ENCODE measurements at places on chromosomes 5 and 9.

GRCh38 chr5:180602481-180603075 lies 11.3 kb upstream of the SCGB3A1 start:
- DNase-seq, result no peak

DNA sequence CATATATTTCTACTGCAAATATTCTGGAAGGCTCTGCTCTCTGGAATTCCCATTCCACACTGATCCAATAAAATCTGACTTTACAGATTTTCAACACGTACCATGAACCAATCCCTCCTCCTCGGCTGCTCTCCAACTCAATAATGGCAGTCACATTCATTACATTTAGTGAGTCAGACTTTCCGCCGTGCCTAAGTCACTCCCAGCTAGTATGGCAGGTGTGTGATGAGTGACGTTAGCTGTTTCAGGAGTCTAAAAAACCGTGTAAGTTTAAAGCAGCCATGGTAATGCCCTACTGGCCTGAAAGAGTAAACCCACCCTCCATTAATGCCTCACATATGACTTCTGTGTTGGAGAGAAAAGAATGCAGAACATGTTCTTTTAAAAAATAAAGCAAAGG lies 3.3 kb downstream of the FBN2 start:
- DNase-seq, result no peak

DNA sequence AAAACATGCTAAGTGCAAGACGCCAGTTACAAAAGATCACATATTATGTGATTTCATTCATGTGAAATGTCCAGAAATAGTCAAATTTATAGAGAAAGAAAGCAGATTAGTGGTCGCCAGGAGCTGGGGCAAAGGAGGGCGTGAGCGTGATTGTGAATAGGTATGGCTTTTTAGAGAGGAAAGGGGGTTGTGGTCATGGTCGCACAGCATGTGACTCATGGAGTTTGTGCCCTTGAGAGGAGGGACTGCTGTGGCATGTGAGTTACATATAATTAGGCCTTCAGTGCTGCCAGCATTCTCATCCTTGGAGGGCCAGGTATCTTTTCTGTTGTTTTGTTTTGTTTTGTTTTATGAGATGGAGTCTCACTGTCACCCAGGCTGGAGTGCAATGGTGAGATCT lies 21.2 kb upstream of the MARCHF6 start:
- no peak for DNase-seq

- no peak for DNase-seq
These were observed 240.3 kb downstream of the ARRDC3 start for GRCh38 chr5:91142819-91143218.

GRCh38 chr5:134555890-134556311 lies 30.4 kb downstream of the JADE2 start:
- peak; percentile 84 for DNase-seq

DNA sequence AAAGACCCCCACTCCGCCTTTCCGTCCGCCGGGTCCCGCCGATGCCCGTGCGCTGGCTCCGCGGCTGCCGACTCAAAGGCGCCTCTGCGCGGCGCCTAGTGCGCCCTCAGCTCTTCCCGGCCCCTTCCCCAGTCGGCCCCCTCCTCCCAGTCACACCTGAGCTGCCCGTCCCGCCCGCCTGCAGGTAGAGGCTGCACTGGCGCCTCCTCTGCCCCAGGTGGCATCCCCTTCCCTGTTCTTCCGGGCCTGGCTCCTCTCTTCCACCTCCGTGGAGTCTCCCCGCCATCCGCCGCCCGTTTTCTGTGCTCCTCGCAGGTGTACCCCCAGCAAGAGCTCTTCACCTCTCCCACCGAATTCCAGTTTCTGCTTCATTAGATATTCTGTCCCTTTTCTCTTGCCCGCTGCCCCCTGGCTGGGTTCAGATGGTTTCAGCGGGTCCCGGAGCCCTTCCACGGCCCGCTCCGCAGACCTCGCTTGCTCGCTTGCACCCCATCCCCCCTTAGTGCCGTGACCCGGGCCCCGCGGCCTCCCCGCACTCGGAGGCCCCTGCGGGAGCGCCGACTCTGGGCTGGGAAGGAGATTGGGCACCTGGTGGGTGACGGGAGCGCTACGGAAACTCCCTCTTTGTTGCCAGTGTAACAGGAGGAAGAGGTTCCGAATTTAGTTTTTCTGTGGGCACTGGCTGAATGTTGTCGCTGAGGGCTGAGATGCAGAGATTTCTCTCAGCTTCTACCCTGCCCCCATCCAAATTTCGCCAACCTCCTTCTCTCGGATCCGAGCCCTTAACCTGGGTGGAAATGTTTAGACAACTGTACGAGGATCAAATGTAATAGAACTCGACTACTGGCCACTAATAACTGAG lies 809 bp downstream of the SLC44A1 start:
- DNase-seq, result peak; percentile 48

GRCh38 chr5:139188558-139189270 lies 9.5 kb downstream of the SIL1 start:
- no peak for DNase-seq

GRCh38 chr9:78533500-78533899 lies 236.6 kb downstream of the PSAT1 start:
- no peak for DNase-seq

DNA sequence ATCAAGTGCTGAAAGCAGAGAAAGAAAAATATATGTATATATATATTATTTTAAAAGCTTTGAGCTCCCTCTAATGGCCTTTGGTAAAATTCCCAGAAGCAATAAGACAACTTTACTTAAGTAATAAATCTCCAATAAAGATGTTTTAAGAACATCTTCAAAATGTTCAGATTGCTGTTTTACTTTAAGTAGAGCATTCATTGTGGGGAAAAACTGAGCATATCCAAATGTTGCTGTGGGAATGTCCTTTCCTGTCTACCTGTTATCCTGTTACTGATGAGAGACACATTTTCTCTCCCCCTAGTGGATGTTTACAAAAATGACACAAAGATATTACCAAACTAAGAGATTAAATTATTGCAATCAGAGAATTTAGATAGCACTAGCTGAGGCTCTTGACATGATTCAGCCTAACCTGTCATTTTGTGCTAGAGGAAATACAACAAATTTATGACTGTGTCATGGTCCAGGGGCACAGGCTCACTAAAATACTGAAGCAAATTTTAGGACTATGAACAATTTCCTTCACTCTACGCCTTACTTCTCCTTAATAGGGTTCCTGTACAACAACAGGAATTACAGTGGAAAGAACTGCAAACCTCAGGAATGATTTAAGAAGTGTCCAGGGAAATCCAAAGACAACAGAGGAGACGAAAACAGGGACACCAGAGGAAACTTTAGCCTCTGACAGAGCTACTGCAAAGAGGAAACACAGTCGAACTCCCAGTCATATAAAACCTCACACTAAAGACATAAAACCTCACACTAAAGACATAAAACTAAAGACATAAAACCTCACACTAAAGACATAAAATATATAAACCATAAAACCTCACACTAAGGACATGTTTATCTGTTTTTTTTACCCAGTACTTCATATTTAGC lies 24.3 kb upstream of the PRRC1 start:
- no peak for DNase-seq

DNA sequence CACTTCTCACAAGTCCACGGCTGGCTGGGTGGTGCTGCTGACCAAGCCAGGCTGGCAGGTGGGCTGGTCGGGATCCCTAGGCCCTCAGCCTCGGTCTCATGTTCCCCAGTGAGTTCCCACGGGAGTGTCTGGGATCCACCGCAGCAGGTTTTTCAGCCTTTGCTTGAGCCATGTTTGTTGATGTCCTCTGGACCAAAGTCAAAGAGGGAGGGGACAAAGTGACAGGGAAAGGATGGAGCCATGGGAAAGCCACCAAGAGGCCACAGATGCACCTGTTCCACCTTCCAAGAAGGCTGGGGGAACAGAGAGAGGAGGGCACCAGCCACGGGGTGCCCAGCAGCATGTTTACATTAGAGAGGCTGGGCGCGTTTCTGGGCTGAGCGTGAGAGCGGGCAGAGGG lies 2.8 kb upstream of the UBAC1 start:
- DNase-seq, result no peak

GRCh38 chr5:170738840-170739239 lies 44.7 kb upstream of the GABRP start:
- no peak for DNase-seq

DNA sequence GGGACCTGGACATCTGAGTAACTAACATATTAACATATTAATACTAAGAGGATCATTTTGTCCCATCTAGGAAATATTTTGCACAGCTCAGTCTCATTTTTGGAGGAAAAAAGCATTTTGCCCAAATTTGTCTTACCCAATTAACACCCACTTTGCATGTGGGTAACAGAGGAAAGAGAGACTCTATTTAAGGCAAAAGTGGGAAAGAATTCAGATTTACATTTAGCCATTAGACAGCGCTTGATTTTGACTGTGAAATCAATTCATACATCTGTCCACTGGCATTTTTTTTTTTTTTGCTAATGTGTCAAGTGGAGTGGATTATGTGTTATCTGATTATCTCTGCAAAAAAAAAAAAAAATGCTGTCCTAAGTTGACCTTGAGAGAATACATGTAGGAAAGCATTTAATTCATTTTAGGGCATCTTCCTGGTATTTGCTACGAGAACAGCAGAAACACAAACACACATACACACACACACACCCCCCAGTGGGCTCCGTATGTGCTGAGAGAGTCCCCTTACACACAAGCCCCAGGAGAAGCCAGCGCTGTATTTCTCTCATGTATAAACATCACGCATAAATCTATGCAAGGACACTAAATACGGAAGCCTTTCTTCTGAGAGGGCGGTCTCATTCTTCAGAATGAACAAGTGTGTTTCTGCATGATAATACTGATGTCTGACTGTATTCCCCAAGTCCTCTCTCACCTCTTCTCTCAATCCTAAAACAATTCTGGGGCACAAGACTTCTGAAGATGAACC lies 202.0 kb upstream of the KLF9 start:
- DNase-seq, result no peak

DNA sequence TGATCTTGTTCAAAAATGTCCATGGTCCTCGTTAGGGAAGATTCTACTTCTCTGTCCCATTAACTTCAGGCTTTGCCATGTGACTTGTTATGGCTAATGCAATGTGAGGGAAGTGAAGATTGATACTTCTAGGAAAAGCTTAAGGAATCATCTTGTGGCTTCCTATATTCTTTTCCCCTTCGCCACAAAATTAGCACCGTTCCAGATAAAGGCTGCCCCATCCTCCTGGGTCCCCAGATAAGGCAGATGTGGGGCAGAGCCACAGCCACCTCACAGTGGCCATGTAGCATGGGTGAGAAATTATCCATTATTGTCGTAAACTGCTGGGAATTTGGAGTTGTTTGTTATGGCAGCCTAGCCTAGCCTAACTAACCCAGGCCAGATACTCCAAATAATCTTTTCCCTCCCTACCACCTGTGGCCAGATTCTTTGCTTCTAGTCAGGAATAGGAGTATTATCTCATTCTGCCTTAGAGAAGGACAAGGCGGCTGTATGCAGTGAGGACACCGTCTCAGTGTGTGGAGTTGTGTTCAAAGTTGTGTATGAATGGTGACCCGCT lies 31.9 kb upstream of the BOD1 start:
- no peak for DNase-seq

DNA sequence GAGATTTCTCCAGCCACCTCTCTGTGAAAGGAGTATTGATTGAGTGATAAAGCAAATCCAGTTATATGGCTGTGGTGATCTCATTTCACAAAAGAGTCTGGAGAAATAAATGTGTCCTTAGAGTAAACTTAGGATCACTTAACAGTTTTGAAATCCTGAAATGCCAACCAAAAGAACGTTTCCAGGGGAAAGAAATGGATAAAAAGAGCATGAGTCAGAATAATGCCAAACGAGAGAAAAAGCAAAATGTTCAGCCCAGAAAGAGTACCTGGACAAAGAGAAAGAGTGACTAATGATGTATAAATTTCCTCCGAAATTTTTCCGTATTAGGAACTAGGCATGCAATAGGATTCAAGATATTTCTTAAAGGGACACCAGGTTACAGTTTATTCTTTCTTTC lies 463.1 kb upstream of the CDH10 start:
- DNase-seq, result no peak

DNA sequence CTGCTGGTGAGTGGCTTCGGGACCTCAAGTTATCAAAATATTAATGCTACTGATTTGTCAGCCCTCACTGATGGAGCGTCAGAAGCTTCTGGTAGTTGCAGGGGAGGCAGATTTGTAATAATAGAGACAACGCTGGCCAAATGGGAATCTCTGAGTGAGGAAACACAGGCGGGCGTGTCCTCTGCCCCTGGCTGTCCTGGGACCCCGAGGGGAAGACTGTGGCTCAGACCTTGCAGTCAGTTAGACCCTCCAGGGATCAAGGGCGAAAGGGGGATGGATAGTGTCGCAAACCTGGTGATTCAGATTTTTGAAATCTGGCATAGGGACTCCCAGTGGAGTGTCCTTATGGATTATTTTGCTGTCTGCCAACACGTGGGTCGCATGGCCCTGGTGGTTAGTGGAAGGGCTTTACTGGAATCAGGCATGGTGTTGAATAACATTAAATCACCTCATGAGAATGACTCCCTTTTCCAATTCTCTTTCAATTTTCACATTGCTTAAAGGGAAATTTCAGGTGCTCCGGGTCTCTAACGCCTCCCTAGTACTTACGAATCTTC lies 35.1 kb upstream of the NTNG2 start:
- DNase-seq, result no peak

DNA sequence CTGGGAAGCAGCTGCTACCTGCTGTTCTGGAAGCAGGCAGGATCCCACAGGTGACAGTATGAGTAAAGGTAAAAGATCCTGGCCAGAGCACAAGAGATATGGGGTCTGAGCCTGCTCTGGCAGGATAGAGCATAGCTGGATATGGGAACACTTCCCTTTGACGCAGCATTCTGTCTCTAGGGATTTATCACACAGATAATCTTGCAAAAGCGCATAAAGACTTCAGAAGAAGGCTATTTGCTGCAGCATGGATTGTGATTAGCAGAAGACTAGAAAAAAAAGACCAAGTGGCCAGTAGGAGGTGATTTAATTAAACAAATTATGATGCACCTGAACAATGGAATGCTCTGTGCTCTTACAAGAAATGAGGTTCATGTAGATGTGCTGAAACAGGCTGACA lies 52.4 kb upstream of the PWWP2A start:
- no peak for DNase-seq

GRCh38 chr5:74432216-74432615 lies 208.3 kb downstream of the ENC1 start:
- DNase-seq, result no peak

GRCh38 chr9:21096901-21097255 lies 19.1 kb upstream of the IFNB1 start:
- DNase-seq, result no peak

Measured in CD4-positive, alpha-beta T cell treated with Interleukin-6 for 4 hours (primary cell).